Substantia nigra (tissue), 51 donors: ENCODE measurements at places on chromosomes 11 and 22.

GRCh38 chr11:75200051-75200450, 40.5 kb upstream of the TPBGL start:
- no peak for DNase-seq

DNA sequence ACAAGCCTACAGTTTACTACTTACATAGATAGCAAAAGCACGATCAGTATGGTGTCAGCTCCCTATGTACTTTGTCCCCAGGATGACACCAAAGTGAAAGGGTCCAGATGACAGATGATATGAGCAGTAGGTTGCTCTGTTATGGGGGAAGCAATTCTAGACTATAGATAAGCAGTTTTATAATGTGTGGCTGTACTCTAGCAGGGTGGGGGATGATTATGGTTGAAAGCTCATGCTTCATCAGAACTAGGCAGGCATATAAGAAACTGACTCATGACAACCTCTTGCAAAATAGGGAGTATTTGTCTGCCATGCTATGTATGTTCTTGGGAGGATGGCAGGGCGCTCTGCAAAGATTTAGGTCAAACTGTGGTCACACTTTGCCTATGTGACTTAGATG, 158.2 kb upstream of the ZBED5 start:
- no peak for DNase-seq

DNA sequence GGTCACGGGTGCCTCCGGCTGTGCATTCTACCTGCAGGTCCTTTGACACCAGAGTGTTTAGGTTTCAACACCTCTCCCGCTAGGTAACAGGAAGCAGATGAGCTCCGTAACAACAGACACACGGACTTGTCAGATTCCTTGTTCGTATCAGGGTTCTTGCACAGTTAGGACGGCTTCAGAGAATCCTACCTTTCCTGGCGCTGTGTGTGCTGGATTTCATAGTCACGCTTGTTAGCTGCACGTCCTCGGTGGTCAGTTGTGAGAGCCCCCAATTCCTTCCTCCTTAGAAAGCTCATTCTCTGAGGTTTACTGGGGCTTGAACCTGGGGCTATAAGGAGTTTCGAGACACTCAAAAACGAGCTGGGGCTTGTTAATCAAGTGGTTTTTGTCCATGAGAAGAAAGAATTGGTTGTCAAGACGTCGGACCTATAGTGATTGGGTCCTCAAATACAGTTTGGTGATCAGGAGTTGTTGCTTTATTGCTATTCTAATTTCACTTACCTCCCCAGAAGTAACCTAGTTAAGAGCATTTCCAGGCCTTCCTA, 664 bp downstream of the DDB2 start:
- peak; percentile 61 for DNase-seq

GRCh38 chr11:119087747-119088241, 3.1 kb downstream of the HMBS start:
- no peak for DNase-seq

- DNase-seq: no peak
Measured at GRCh38 chr11:66543263-66544107, 2.4 kb downstream of the ZDHHC24 start.

- DNase-seq: no peak
Measured at GRCh38 chr11:133896642-133897330, 51.5 kb upstream of the SPATA19 start.

DNA sequence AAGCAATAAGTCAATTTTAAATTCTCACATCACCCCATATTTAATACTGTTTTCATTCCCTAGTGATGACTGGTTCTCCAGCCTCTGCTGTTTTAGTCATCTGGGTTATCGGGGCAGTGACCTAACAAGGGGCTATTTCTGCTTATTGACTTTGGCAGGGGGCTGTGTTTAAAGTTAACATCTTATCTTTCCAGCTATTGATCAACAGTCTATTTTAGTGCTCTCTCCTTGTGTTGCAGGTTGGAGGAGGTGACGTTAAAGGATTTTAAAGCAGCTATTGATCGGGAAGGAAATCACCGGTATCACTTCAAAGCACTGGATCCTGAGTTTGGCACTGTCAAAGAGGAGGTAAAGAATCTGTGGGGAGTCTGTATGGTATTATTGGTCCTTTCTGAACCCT, 7.7 kb upstream of the DLAT start:
- no peak for DNase-seq

DNA sequence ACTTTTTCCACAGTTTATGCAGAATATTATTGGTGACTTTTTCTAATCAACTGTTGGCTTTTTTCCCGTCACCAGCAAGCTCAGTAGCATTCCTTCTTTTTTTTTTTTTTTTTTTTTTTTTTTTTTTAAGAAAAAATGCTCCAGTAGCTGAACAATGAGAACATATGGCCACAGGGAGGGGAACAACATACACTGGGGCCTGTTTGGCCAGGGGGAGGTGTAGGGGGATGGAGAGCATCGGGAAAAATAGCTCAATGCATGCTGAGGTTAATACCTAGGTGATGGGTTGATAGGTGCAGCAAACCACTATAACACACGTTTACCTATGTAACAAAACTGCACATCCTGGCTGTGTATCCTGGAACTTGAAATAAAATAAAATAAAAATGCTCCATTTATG, 82.5 kb downstream of the ARHGAP42 start:
- no peak for DNase-seq

- DNase-seq: no peak
Measured at GRCh38 chr11:94920311-94920710, 53.0 kb downstream of the CWC15 start.

DNA sequence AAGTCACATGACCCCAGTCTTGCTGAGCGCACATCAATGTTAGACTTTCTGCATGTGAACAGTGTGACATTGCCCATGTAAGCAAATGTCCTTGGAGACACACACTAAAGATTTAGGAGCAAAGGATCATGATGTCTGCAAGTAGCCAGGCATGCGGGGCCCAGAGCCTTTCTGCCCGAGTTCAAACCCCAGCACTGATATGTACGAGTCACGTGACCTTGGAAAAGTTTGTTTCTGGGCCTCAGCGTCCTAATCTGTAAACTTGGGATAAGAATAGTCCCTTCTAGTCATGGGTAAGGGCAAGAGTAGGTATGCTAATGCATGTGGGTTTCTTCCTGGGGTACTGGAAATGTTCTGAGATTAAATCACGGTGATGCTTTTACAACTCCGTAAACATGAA, 16.8 kb upstream of the PGA3 start:
- DNase-seq: no peak

- DNase-seq: no peak
Measured at GRCh38 chr11:19237813-19238212, 2.9 kb downstream of the E2F8 start.

DNA sequence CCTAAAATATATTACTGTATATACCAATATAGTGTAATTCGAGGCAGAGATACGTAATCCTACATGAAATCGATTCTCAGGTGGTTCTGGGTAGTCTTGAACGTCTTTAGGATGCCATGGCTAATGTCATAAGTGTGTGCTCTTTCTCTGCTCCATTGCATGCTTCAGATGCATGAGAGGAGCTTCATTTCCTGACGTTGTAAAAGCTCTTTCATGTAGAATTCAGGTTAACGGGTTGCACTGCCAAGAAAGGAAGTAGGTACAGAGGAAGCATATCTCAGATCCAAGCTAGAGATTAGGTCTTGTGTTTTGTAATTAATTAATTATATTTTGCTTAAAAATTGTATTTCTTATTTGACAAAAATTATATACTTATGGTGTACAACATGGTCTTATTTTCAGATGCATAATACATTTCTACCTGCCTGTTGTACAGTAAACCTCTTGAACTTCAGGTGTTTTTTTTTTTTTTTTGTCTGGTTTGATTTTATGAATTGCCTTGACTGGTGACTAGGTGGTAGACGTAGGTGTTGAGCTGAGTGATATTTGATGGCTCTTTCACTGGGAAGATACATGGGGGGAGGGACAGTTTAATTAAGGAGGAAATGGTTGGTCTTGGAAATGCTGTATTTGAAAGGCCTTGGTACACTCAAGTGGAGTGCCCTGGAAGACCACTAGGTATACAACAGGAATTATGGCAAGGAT, 9.3 kb downstream of the NUP50 start:
- no peak for DNase-seq

GRCh38 chr11:74479732-74480123, 12.4 kb upstream of the KCNE3 start:
- DNase-seq: no peak

DNA sequence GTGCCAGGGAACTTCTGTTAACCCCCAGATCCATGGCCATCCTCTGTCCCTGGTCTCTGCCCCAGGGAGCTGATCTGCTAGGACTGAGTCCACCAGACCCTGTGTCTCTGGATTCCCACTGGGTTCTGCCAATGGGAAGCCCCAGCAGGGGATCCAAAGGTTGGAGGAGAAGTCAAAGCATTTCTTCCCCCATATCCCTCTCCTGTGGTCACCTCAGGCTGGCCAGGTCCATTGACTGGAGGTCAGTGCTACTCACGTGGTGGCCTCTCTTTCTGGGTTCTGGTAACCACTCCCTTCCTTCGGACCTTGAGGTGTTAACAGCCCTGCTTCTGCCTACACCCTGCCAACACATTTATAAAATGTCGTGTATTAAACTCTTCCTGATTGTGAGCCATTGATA, 69.7 kb upstream of the NECTIN1 start:
- no peak for DNase-seq

GRCh38 chr11:70580036-70580805, 181.9 kb downstream of the CTTN start:
- no peak for DNase-seq

DNA sequence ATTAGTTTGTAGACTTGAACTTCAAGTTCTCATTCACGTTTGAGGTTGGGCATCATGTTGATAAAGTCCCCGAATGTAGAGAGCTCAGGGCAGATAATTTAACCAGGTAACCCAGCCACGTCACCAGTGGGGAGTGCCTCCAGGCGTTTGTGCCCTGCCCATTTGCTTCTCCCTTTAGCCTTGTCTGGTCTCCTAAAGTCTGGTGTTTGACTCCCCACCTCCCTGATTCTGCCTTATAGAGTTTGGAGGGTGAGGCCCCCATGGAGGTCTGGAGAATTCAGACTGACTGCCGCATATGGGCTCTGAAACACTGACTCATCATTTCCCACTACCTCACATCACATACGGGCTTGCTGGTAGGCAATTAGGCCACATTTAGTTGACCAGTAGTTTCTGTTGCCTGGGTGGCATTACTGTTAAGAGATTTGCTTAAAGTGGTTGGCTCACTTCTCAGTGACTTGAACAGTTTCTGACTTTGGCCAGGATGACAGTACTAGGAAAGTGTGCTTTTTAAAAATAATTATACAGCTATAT, 99.3 kb upstream of the GAL start:
- no peak for DNase-seq

DNA sequence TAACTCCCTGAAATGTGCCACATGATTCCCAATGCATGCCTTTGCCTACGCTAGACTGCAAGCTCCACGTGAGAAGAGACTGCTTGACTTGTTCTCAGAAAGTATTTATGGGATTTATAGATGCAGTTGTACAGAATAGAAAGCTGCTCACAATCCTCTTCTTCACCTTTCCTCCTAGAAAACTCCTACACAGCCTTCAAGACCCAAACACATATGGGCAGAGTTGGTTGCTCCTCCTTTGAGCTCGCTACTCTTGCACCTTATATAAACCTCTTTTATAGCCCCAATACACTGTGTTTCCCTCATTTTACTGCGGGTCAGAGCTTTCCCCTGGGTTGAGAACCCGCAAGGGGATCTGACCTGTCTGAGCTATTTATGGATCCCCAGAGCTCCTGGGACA, 16.4 kb downstream of the C1QTNF6 start:
- no peak for DNase-seq

DNA sequence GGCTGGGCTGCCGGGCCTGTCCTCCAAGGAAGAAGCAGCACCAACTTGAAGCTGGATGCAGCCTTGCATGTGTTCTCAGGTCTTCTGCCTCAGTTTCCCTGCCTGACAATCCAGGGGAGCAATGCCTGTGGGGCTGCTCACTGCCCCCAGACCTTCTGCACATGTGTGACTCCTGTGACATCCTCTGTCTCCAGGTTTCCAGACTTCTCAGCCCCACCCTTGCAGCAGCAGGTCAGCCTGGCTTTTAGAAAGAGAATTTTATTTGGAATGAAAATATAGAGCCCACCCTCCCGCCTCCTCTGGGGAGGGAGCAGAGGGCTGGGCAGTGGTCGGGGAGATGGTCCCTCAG, 301 bp upstream of the PTPRCAP start:
- DNase-seq: no peak

DNA sequence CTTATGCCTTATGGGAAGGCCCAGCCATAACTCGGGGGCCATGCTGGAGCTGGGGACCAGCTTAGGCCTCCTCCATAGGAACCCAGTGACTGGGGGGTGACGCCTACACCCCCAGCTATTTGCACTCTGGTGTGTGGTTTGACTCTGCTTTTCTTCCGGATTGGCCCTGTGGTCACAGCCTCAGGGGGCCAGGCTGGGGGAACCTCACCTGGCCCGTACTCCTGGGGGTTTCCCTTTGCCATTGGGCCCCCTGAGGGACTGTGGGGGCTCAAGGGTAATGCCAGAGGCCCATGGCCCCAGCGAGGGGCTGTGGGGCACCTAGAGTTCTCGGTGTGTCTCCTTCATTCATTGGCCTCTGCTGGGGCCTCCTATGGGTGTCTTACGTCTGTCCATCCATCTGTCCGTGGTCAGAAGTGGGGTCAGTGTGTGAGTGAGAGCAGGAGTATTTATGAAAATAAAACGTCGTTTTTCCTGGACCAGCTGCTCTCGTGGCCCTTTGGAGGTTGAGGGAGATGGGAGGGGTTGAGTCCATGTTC, 6.3 kb upstream of the SH3BP1 start:
- no peak for DNase-seq

GRCh38 chr11:44530413-44531115, 34.9 kb upstream of the CD82 start:
- no peak for DNase-seq

GRCh38 chr11:3213659-3214419, 4.8 kb downstream of the MRGPRG start:
- DNase-seq: no peak

DNA sequence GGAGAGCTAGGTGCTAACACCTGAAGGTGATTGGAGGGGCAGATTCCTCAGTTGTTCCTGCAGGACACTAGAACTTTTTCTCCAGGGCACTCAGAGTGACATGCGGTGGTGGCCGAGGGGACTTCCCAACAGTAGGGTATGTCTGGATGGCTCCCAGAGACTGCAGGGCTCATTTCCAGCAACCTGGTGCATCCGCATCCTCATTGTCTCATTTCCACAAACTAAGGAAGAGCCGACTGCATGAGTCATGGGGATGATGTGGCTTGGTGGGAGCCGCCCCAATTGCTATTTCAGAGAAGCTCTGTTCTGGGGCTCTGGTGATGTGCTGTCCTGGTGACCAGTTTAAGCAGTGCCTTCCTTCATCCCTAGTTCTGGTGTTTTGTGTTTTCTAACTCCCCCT, 2.8 kb upstream of the ROBO4 start:
- DNase-seq: no peak
